ENCODE measurements at places on chromosomes 7 and 10.

- no peak for DNase-seq
Measured at GRCh38 chr7:156121956-156122355, 309.7 kb upstream of the SHH start.

DNA sequence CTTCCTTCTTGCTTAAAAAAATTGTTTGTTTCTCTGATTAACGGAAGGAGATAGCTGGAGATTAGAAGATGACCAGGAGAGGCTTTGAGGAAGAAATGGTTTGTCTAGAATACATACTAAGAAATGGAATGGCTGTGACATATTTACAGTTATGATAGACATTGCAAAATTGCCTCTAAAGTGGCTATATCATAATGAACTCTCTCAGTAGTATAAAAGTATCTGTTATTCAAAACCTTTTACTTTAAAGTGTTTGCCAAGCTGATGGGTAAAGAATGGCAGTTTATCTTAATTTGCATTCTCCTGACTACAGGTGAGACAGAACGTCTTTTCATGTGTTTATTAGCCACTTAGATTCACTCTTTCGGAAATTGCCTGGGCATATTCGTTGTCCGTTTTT, 28.7 kb downstream of the LRGUK start:
- no peak for DNase-seq

DNA sequence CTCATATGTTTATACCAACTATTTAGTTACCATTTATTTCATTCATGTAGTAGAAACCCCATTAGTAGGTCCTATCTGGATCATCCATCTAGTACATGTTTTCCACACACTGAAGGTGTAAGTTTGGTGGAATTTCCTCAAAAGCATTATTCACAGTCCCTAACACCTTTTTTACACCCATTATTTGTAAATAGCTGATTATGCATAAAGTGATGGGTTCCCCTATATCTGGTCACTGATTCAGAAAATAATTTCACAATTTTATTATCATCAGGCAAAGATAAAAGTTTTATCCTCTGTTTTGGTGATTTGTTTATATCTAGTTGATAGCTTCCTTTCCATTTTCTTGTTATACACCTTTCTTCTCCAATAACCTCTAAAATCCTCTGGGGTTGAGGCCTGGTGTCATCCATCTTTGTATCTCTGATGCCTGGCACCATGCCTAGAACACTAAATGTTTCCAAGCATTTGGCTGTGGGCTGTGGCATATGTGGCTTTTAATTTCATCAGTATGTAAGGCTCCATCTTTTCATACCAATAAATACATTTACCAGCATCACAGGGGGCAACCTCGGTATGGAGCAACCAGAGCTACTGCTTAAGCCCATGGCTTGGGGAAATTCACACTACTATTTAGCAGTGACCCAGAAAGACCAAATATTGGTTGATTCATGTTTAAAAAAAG, 1089.5 kb upstream of the LRRN3 start:
- no peak for DNase-seq

DNA sequence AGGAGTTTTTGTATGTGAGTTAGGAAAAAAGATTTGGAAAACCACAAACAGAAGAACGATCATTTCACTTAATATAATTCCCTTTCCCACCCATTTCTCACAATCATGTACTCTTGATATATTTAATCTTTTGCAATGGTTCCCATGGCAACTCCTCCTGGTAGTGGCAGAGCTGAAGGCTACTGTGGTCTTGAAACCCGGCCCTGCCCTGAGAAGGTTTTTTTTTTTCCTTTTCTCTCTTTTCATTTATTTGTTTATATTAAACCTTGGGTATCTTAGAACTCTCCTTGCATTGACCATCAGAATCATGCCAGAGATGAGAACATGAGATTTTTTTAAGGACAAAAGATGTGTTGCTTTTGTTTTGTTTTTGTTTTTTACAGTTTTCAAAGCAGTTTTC, 566.1 kb upstream of the NRP1 start:
- DNase-seq = no peak

GRCh38 chr10:19676063-19676462, 140.2 kb upstream of the PLXDC2 start:
- DNase-seq = no peak

- DNase-seq = no peak
Measured at GRCh38 chr7:102828286-102828685, 79.5 kb downstream of the FAM185A start.

GRCh38 chr10:91672021-91672608, 39.2 kb upstream of the PPP1R3C start:
- DNase-seq = no peak

- no peak for DNase-seq
Measured at GRCh38 chr7:110633313-110633712, 457.6 kb upstream of the LRRN3 start.

All from GM12892 (cell line).